ENCODE measurements at places on chromosomes 5 and 9.
A peak's percentile ranks its signal among the peaks of the same experiment; 100 is the strongest.

- peaks cover 7% of the 10 kb centered on the region for H3K4me1 ChIP-seq
- H3K36me3 ChIP-seq, result no peaks in the 10 kb centered on the region
- H3K27me3 ChIP-seq, result peaks cover 94% of the 10 kb centered on the region
- DNase-seq, result peak; percentile 1
- no peak overlapping the region for H3K4me3 ChIP-seq
Measured at GRCh38 chr9:126621919-126622735, 8.4 kb downstream of the LMX1B start.

- no peak overlapping the region for H3K27ac ChIP-seq
- no peaks in the 10 kb centered on the region for H3K36me3 ChIP-seq
- no peak overlapping the region for H3K4me3 ChIP-seq
- no peak for DNase-seq
- no peaks in the 10 kb centered on the region for H3K4me1 ChIP-seq
- no peaks in the 10 kb centered on the region for H3K27me3 ChIP-seq
Measured at GRCh38 chr5:75243100-75243499, 6.4 kb upstream of the ANKRD31 start.

GRCh38 chr5:108862211-108862610 lies 114.5 kb downstream of the FER start:
- DNase-seq, result no peak
- H3K4me1 ChIP-seq, result no peaks in the 10 kb centered on the region
- H3K27ac ChIP-seq, result no peak overlapping the region
- H3K36me3 ChIP-seq, result no peaks in the 10 kb centered on the region

DNA sequence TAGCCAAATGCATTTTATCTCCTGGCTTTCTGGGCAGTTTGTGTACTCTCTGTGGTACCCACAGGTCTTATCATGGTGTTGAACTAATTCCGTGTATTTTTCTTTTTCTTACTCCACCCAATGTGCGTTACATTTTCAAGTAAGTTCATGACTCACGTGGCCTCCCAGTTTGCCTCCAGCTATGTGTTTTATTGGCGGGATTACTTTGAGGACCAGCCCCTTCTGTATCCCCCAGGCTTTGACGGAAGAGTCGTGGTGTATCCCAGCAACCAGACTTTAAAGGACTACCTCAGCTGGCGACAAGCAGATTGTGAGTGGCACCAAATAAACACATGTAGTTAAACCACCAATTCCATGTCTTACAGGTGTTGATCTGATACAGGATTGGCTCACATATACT lies 3.2 kb downstream of the THG1L start:
- H3K4me3 ChIP-seq, result no peak overlapping the region
- H3K36me3 ChIP-seq, result peaks cover 61% of the 10 kb centered on the region
- no peak overlapping the region for H3K27ac ChIP-seq
- no peaks in the 10 kb centered on the region for H3K27me3 ChIP-seq
- no peak for DNase-seq

- no peaks in the 10 kb centered on the region for H3K27me3 ChIP-seq
- no peaks in the 10 kb centered on the region for H3K36me3 ChIP-seq
- H3K4me3 ChIP-seq, result no peak overlapping the region
Measured at GRCh38 chr5:65213921-65214525, 267.7 kb downstream of the ADAMTS6 start.

GRCh38 chr5:128736553-128736952 lies 198.5 kb upstream of the FBN2 start:
- H3K27ac ChIP-seq, result no peak overlapping the region
- no peaks in the 10 kb centered on the region for H3K4me1 ChIP-seq
- H3K27me3 ChIP-seq, result no peaks in the 10 kb centered on the region
- H3K36me3 ChIP-seq, result no peaks in the 10 kb centered on the region
- no peak for DNase-seq
- no peak overlapping the region for H3K4me3 ChIP-seq

GRCh38 chr9:113771199-113771598 lies 104.9 kb upstream of the ZNF618 start:
- no peak overlapping the region for H3K4me3 ChIP-seq
- H3K27ac ChIP-seq, result no peak overlapping the region
- no peaks in the 10 kb centered on the region for H3K36me3 ChIP-seq

- no peaks in the 10 kb centered on the region for H3K36me3 ChIP-seq
- H3K4me3 ChIP-seq, result no peak overlapping the region
- peaks cover 9% of the 10 kb centered on the region for H3K4me1 ChIP-seq
- peaks cover 24% of the 10 kb centered on the region for H3K27me3 ChIP-seq
- H3K27ac ChIP-seq, result no peak overlapping the region
- DNase-seq, result no peak
Measured at GRCh38 chr5:173248481-173248880, 13.5 kb upstream of the NKX2-5 start.

DNA sequence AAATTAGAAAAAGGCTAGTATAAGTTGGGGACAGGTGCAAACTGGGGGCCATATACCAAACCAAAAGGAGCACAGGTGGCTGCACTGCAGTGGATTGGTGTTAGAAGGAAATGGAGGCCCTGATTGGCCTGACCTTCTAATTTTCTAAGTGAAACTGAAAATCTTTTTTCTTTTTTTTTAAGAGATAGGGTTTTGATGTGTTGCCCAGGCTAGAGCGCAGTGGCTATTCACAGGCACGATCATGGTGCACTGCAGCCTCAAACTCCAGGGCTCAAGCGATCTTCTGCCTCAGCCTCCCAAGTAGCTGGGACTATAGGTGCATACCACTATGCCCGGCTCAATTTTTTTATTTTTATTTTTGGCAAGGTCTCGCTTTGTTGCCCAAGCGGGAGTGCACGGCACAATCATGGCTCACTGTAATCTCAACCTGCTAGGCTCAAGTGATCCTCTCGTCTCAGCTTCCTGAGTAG lies 9.8 kb upstream of the CCDC69 start:
- no peak overlapping the region for H3K4me3 ChIP-seq
- H3K4me1 ChIP-seq, result peaks cover 25% of the 10 kb centered on the region
- no peak for DNase-seq
- H3K36me3 ChIP-seq, result no peaks in the 10 kb centered on the region
- H3K27me3 ChIP-seq, result no peaks in the 10 kb centered on the region

GRCh38 chr5:143886651-143887638 lies 75.0 kb downstream of the HMHB1 start:
- DNase-seq, result peak; percentile 32
- no peak overlapping the region for H3K4me3 ChIP-seq
- no peaks in the 10 kb centered on the region for H3K27me3 ChIP-seq

DNA sequence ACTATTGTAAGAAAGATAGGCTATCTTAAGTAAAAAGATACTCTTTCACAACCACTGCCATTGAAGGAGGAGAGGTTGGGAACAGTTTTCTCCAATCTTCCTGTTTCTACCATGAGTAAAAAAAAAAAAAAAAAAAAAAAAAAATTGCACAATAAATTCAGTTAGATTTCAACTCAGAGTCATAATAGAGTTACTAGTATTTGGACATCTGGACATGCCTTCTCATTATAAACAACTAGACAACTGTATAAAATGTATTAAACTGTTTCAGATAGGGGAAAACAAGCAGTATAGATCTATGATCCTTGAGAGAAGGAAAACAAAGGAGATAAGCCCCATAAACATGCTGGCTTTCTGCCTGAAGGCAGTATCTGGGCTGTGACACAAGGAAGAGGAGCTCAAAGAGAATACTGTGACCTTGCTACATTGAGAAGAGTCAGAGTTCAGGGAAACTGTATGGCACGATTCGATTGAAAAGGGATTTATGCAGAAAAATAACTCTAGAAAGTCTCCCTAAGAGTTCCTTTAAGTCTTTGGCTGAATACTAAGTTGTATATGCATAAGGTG lies 249.2 kb upstream of the POU5F2 start:
- H3K4me1 ChIP-seq, result no peaks in the 10 kb centered on the region
- H3K36me3 ChIP-seq, result no peaks in the 10 kb centered on the region
- H3K27me3 ChIP-seq, result no peaks in the 10 kb centered on the region
- no peak overlapping the region for H3K4me3 ChIP-seq
- DNase-seq, result no peak

- H3K4me1 ChIP-seq, result no peaks in the 10 kb centered on the region
- no peak overlapping the region for H3K4me3 ChIP-seq
Measured at GRCh38 chr5:28779161-28779754, 1740.9 kb upstream of the CDH9 start.

All from psoas muscle (tissue), 8 donors.